ENCODE measurements at places on chromosomes 1 and 21.

DNA sequence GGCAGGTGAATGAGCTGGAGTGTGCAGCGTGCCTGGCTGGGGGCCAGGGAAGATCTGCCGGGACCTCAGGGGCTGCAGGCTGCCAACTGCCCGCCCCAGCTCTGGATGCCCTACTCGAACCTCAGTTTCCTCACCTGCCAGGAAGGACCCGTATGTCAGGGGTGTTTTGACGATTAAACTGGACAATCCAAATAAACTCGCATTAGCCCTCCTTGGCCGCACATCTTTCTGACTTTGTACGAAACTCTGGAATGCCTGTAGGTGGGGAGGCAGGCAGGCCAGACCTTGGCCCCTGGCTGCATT, 8.3 kb upstream of the ZNF669 start:
- DNase-seq = no peak

- DNase-seq = no peak
These were observed 12.6 kb downstream of the DFFB start for GRCh38 chr1:3869751-3870301.

DNA sequence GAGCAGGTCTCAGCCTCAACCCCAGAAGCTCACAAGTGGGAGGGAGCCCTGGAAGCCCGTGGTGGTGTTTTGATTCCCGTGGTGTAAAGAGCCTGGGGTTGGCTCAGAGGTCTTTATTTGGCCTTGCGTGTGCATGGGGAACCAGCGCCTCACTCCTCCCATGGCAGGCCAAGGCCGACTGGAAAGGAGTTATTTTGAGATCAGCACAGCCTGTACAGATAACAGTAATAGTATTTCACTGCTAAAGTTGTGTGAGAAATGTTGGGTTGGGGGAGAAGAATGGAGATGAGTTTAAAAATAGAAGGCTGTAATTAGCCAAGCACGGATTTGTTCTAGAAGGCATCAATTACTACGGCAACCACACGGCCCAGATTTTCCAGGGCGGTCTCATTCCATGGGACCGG, 186.5 kb downstream of the DYRK1A start:
- no peak for DNase-seq

- DNase-seq = no peak
These were observed 730.9 kb downstream of the PTPRU start for GRCh38 chr1:29967261-29967660.

- DNase-seq = no peak
These were observed 3.7 kb upstream of the SDC3 start for GRCh38 chr1:30912224-30912623.

DNA sequence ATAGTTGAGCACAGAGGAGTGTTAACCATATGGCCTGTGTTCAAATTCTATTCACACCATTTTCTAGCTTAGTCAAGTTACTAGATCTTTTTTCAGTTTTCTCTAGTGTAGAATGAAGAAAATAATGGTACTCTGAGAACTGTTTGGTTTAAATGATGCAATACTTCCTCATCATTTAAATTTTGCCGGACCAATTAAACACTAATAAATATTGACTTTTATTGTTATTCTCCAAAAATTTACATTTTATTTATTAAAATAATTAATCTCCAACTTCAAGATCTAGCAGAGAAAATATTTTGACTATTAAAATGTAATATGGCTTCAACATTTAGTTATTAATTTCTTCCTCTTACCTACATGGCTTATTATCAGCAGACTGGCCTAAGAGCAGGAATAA, 123.1 kb downstream of the OLFM3 start:
- no peak for DNase-seq

DNA sequence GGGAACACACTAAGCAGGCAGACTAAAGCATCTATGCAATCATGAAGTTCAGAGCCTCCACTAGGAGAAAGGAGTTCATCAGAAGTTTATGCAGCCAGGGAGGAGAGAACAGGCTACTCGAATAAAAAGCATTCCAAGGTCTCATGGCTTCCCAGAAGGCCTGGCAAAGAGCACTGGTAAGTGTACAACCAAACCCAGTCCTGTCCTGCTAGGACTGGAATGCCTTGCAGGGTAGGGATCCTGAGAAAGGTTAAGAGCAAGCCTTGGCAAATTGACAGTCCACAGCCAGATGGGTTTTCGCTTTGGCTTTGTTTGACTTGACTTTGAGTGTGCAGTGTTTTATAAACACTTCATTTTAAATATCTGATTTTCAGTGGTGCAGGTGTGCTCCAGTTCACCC, 133.6 kb upstream of the ATP1B1 start:
- no peak for DNase-seq

DNA sequence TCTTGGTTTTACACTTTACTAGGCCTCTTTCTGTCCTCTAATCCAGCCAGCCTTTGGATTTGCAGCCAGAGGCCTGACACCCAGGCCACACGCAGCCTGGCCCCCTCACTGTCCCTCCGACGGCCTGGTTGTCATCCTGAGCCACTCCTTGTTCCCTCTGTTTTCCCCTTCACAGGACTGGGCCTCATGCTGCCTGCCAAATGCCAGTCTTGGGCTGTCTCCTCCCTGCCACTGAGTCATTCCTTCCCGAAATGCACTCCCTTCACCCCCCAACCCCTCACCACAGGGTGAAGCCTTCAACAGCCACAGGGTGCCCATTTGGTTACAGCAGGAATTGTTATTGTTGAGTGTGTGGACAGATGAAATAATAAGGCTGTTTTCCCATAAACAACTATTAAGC, 21.3 kb downstream of the ACOT11 start:
- DNase-seq = no peak

GRCh38 chr1:15020943-15021745, 132.4 kb upstream of the TMEM51 start:
- DNase-seq = no peak

- DNase-seq = no peak
These were observed 4.4 kb downstream of the ELOVL1 start for GRCh38 chr1:43363283-43363934.

- no peak for DNase-seq
These were observed 36.7 kb downstream of the NFIA start for GRCh38 chr1:61119085-61119484.

Measured in GM18507 (cell line).